ENCODE measurements at places on chromosomes 3 and 15.

DNA sequence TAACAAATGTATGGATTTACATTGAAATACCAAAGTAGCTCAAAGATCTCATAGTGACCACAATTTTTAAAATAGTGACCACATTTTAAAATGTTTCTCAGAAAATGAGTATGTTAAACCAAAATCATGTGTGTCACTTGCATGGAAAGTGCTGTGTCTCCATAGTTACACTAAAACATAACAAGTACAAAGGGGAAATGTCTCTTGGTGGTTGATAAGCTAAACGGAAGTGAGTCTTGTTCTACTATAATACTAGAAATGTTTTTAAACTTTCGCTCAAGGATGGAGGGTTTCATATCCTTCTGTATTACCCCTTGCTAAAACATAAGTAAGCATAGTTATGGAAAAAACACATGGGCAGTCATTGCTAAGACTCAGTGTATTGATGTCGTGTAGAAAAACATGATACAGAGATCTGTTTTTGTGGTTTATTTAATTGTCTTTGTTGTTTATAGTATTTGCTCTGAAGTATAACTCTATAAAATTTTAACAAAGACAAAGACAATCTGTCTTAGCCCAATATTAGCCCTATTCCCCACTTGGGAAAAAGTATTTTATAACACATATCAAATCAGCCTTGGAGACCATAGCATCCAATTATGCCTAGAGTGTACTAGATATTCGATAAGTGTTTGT, 27.0 kb upstream of the DENND4A start:
- no peak for DNase-seq

DNA sequence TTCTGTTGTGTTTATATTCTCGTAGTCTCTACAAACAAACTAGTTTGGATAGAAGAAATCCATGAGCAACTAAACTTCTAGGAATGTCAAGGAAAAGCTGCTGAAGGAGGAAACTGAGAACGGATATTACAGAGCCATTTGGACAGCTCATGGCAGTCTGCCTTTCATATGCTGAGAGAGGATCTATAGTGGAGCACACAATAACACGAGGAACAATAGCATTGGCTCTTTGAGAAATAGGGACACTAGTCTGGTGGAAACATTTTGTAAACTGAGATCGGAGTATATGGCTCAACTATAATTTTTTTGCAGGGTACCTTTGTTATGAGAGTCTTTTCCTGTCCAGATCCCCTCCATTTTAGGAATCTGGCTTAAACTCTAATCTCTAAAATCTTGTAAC, 200.5 kb downstream of the CLSTN2 start:
- DNase-seq, result no peak

DNA sequence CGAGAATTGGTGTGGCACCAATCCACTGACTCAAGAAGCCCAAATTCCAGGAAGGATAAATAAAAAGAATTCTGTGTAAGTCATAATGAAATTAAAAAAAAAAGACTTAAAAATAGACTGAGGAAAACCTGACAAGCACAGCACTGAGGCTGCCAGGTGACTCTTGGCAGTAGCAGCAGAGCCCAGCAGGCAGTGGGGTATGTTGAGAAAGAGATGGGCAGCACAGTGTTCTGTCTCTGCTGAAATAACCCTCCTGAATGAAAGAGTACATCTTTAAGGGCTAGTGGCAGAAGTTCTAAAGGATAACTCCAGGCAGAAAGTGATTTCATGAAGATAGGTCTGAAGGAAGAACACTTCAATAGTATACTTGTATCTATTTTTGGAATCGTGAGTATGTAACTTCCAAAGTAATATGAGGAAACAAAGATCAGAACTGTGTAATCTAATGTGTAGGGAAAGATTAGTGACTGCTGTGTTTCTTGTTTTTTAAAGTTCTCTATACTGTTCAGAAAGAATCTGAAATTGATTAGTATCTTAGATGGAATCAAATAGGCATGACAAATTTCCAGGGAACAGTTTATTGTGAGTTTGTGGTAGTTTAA, 75.9 kb downstream of the RAB7A start:
- no peak for DNase-seq

- no peak for DNase-seq
Observed at GRCh38 chr15:67148196-67148701, 82.8 kb downstream of the SMAD3 start.

DNA sequence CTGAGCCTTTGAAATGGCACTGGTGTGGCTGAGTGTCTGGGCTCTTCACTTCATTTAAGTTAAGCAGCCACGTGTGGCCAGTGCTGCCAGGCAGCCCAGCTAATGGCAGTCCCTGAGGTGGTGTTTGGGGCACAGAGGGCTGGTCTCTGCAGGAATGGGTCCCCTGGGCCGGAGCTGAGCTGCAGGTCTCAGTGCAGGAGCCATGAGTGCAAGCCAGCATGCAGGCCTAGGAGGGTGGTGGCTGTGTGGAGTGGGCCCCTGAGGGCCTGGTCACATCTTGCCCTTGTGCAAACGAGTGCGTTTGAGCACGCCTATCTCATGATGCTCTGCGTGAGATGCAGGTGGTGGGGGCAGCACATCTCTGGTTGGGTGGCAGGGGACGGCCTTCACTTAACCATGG, 48.9 kb downstream of the PLXNA1 start:
- no peak for DNase-seq

DNA sequence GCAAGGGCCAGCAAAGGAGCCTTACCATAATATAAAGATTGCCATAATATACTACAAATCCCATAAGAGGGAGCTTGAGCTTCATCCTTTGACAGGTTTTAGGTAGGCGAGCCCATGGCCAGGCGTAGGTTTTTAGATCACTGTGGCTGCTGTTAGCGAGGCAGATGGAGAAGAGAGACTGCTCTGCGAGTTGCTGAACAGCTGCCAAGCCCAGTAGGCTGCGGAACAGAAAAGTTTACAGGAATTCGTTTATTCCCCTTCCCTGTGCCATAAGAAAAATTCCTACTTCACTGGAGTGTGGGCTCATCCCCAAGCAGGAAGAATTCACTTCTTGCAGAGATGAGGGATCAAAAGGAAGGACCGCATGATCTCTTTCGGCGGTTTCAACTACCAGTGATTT, 30.5 kb downstream of the TMED3 start:
- DNase-seq, result no peak

DNA sequence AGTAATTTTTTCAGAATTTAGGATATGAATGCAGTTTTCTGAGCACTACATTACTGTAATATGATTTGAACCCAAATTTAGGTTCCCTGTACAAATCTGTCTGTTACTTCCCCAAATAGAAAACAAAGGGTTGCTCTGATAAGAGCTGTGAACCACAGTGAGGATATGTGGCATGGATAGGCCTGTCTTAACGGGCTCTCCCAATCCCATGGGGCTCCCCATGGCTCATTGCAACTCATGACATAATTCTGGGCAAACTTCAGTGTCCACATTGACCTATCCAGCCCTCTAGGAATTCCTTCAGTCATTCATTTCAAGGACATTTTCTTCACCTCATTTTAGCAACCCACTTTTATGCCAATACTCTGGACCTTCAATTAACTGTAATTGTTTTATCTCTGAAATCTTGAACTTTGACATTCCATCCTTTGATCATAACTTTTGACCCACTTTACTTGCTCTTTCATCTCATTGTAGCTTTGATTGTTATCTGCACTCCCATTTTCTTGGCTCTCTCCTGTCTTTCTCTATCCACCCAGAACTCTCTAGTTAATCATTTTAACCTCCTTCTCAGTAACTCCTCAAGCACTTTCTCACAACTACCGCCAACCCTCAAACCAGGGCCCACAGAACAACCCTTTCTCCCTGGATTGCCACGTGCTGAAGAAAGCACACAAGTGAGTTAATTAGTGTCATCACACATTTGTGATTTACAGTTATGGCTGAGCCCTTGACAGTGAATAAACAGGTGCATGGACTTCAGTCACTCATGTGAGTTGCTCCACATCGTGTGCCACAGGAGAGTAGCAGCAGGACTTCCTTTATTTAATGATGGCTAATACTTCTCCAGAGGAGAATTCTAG, 94.9 kb upstream of the AADACL2 start:
- no peak for DNase-seq

DNA sequence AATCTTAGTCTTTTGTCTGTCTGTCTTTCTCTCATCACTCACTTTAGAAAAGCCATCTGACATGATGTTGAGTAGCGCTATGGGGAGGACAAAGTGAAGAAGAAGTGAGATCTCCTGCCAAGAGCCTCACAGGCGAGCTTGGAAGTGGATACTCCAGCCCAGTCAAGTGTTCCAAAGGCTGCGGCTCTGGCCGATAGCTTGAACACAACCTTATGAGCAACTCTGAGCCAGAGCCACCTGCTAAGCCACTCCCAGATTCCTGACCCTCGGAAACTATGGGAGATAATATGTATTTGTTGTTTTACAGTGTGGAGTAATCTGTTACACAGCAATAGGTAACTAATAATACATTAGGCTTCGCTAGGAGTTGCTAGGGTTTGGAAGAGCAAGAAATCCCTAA, 76.2 kb downstream of the MB21D2 start:
- no peak for DNase-seq

DNA sequence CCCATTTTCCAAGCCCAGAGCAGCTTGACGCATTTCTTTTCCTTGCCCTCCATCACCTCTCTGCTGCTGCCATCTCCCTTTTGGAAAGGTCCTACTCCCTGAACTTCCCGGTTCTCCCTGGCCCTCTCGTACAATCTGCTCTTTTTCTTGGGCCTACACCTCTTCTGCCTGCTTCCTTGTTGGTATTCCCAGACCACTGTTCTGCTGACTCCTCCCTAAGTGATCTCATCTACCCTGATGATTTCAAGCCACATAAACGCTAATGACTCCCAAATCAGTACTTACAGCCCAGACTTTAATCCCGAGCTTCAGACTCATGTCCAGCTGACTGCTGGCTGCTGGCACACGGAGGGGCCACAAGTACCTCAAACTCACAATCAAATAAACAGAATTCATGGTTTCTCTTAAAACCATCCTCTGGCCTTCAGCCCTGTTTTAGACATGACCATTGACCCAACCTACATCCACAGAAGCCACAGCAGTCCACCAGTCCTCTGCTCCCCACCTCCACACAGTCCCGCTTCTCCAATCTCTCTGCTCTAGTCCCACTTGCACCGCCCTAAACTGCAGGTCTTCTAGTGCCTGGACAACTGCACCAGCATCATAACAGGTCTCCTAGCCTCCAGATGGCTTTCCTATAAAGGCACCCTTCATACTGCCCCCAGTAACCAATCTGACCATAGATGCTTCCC, 57.6 kb downstream of the AAGAB start:
- DNase-seq, result no peak

GRCh38 chr3:69012800-69013252, 658 bp downstream of the EOGT start:
- no peak for DNase-seq

GRCh38 chr3:136366289-136366688, 116.1 kb downstream of the PCCB start:
- no peak for DNase-seq

GRCh38 chr3:187986514-187986934, 167.4 kb upstream of the LPP start:
- DNase-seq, result no peak

DNA sequence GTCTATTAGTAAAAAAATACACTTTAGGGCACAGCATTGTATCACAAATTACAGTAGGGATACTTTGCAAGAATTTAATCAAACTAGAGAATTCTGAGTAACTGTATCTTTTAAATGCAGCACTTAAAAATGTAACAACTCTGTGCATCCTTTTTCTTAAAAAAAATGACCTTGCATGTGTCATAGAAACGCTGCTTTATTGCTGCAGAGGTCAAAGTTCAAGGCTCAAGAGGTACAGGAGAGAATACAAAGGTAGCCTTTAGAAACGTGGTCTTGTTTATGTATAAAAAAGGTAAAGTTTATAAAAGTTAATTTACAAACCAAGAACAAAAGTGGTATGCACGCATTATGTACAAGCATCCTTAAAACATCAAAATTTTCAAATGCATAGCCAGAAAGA, 122.0 kb downstream of the TJP1 start:
- no peak for DNase-seq

Measured in stimulated activated CD4-positive, alpha-beta T cell treated with anti-CD3 and anti-CD28 coated beads, Interleukin-1b, Interleukin-23, amount 100 ng/mL, for 1 hour (primary cell).